ENCODE measurements at places on chromosomes 2 and 18.

GRCh38 chr2:27811768-27812167, 40.2 kb downstream of the MRPL33 start:
- no peak for DNase-seq

- no peak for DNase-seq
Observed at GRCh38 chr18:6039055-6039454, 143.7 kb upstream of the TMEM200C start.

DNA sequence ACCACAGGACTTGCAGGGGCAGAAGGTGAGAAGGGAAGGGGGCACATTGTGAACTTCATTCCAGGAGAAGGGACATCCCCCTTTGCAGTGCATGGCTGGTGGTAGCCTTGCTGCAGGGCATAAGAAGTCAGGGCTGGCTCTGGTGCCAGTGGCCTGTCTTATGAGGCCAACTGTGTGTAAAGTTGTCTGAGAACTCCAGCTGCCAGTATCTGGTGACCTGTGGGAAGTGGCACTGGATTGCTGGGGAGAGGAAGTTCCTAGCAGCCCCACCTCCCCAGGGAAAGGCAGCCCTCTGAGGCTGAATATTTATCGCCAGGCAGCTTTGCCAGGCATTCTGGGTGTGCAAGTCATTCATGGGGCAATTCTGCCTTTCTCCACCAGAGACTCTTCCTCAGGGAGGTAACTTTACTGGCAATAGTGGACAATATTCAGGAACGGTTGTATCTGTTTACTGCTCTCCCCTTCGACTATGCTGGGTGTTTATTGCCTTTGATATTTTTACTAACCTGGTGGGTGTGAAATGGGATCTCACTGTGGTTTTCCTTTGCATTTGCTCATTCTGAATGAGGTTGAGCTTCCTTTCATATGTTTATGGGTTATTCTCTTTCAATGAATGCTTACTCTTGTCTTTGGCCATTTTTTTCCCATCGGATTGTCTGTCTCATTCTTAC, 12.3 kb downstream of the TRPM8 start:
- no peak for DNase-seq

DNA sequence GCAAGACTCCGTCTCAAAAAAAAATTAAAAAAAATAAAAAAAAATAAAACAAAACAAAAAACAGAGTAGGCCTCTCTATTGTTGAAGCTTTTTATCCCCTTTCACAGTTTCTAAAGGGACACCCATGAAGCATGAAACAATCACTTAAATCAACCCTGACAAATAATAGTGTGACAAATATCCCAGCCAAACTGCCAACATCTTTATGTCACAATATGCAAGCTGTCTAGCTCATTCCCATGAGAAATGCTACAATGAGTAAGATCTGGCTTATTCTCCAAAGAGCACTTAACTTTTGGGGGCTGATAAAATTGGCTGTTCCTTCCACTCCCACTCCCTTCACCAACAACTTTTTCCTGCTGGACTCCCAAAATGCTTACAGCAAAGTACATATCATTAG, 21.7 kb upstream of the ABCA12 start:
- DNase-seq = no peak

GRCh38 chr2:47177043-47177565, 22.0 kb upstream of the STPG4 start:
- no peak for DNase-seq

GRCh38 chr18:10121786-10122515, 208.1 kb downstream of the VAPA start:
- peak; percentile 94 for DNase-seq

DNA sequence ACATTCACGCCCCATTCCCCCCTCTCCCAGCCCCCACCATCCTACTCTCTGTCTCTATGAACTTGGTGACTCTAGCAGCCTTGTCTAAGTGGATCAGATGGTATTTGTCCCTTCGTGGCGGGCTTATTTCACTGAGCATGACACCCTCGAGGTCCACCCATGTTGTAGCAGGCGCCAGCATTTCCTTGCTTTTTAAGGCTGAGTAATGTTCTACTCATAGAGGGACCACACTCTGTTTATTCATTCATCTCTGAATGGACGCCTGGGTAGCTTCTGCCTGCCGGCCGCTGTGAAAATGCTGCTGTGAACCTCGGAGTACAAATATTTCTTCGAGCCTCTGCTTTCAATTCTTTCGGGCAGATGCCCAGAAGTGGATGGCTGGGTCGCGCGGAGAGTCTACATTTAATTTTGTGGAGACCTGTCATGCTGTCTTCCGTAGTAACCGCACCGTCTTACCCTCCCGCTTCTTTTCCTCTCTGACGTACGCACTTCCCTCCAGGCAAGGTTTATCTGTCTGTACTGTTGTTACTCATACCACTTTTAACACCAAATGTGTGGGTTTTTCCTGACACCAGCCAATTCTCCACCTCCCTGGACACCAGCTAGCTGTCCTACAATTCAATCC, 5.6 kb downstream of the CROCC2 start:
- DNase-seq = no peak
